ENCODE measurements at places on chromosomes 7 and 10.

DNA sequence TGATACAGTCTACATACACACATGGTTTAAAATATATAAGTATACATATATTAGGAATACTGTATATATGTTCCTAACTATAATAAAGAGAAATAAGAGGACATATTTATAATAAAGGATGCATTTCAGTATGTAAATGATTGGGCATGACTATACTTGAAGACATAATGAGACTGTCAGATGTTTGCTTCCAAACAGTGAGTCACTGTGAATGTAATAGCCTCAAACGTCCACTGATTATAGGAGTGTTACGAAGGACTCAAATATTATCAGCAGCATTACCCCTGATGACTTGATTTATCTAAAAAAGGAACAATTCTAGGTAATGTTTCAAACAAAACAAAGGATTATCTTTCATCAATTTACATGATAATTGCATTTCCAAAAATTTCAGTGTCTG, 39.9 kb upstream of the NRBF2 start:
- DNase-seq = no peak

GRCh38 chr10:92111336-92111939, 179.4 kb downstream of the CPEB3 start:
- no peak for DNase-seq

DNA sequence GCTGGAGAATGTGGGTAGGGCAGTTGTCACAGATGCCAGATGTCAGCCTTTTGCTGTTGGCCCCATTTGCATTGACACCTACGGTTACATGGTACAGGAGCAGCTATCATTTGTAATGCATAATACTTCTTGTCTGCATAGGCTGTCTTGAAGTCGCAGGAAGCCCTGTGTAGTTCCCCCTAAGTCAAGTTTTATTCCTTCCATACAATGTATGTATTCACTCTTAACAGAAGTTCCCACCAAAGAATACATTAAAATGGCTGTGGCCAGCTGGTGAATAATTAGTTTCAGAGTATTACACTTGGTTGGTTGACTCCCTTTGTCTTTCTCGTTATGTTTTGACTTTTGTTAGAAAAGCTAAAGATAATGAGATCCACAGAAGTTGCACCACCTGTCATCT, 1169.0 kb downstream of the REEP3 start:
- no peak for DNase-seq

DNA sequence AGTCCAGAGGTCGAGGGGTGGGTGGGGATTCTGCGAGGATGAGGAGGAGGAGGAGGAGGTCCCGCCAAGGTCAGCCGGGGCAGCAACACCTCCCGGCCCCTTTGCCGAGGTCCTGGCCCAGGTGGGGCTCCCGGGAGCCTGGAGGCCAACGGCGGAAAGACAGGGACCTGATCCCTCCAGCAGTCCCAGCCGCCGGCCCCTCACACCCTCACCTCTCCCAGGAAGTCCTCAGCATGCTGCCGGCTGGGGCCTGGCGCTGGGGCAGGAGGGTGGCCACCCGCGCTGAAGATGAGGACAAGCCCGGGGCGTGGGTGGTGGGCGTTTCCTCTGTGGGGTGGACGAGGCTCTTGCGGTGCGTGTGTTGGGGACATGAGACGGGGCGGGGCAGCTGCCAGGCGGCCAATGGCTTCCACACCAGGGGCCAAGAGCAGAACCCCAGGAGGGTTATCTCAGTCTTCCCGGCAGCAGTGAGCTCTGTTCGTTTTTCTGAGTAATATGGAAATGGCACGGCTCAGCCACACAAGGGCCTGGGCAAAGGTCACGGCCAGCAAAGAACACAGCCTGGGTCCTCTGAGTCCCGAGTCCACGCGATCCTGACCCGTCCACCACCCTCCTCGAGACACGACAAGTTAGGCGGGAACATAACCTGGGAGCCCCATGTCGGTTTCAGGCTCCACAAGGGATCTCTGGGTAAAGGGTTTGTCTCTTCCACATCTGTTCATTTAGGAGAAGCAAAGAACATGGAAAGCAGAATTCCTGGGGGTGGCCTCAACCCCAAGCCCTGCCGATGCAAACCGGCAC, 82.9 kb upstream of the PDGFA start:
- DNase-seq = no peak
